ENCODE measurements at places on chromosomes 3 and 15.

GRCh38 chr3:71989165-71989564 is 204.2 kb upstream of the PROK2 start:
- DNase-seq = peak; percentile 47

DNA sequence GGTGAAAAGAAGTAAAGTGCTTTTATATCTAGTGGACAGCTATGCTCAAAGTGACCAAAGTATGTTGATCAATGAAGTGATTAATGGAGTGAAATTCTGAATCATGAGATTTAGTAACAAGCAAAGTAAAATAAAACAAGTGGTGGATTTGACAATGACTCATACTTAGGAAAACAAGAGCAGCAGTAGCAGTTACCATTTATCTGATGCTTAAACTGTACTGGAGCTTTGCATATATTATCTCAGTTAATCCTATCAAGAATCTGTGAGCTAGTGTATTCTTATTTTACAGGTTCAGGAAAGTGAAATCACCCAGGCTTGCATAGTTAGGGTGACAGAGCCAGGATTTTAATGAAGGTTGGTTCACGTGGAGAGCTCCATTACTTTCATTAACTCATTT is 50.6 kb upstream of the SPATA16 start:
- DNase-seq = peak; percentile 38

DNA sequence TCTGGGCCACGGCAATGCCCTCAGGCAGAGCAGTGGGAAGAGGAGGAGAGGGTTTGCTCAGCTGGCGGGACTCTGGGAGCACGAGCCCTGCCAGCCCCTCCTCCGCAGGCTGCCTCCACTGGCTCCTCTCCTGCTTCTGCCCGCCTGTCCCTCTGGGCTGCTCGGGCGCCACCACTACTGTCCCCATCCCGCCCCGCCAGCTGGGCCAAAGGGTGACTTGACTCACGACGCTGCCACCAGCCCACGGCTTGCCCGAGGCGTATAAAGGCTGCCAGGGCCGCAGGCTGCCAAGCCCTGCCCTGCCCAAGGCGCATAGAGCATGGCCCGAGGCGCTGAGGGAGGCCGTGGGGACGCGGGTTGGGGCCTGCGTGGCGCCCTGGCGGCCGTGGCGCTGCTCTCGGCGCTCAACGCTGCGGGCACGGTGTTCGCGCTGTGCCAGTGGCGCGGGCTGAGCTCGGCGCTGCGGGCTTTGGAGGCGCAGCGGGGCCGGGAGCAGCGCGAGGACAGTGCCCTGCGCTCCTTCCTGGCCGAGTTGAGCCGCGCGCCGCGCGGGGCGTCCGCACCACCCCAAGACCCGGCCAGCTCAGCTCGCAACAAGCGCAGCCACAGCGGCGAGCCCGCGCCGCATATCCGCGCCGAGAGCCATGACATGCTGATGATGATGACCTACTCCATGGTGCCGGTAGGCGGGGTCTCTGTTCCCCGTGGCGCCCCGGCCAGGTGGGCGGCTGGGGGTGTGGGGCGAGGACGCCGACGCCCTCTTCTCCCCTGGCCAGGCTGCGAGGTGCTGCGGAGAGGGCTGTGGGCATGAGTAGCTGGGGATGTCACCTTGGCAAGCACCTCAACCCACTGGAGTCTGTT is at the start of gene GLDN:
Gene GLDN, plus strand, starts transcription at position 290 of the 861 bp plus-strand sequence. Its CDS starts 30 bp downstream, at position 320.
- no peak for DNase-seq

DNA sequence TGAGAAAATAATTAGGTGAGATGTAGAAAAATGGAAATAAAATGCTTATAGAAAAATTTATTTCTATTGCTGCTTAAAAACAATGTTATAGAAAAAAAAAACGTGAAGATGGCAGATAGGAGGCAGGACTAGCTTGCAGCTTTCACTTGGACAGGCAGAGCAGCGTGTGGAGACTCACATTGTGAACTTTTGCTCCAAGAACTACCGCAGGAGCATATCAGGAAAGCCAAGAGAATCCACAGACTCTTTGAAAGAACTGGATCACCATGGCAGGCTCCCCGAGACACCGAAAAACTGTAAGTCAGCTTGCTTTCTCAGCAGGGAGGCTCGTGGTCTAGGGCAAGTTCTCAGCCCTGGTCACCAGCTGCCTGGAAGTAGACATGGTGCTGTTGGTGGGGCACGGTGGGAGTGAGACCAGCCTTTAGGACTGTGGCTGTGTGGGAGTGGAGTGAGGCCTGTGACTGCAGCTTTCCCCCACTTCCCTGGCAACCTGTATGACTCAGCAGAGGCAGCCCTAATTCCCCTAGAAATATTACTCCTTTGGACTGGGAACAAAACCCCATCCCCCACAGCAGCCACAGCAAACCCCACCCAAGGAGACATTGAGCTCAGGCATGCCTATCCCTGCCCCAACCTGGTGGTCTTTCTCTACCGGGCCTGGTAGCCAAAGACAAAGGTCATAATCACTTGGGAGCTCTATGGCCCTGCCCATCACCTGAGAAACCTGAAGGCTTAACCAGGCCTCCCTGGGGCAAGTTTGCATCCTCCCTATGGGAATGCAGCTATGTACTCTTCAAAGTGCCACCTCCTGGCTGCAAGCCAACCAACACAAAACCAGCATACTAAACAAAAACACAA is 22.8 kb downstream of the STRIT1 start:
- no peak for DNase-seq

DNA sequence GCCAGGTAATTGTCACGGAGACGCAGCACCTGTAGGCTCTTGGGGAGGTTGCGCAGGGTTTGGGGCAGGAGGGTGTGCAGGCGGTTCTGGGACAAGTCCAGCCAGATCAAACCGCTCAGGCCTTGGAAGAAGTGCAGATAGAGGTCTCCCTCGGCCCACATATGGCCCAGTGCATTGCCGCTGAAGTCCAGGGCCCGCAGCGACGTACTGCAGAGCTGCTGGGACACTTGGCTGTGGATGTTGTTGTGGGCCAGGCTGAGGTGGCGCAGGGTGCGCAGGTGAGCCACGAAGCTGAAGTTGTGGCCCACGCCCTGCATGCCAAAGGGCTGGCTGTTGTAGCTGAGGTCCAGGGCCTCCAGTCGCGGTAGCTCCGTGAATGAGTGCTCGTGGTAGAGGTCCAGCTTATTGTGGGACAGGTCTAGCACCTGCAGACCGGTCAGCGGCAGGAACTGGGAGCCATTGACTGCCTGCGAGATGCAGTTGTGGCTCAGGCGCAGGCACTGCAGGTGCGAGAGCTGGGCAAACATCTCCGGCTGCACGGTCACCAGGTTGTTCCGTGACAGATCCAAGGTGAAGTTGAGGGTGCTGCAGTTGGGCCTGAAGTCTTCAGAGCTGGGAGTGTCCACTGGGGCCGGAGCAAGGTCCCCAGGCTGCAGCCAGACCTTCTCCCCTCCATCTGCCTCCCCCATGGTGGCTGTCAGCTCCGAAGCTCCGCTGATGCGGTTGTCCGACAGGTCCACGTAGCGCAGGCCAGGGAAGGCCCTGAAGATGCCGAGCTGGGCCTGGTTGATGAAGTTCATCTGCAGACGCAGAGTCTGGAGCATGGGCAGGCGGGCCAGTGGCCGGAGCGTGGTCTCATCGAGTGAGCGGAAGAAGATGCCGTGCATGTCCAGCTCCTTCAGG is 2.9 kb downstream of the TLR9 start:
- no peak for DNase-seq

- DNase-seq = no peak
Measured at GRCh38 chr15:40069178-40070165, 30.5 kb upstream of the SRP14 start.

- peak; percentile 18 for DNase-seq
Measured at GRCh38 chr3:107897471-107898061, 193.3 kb downstream of the CD47 start.

GRCh38 chr3:7682822-7683229 is 818.8 kb upstream of the LMCD1 start:
- DNase-seq = no peak

DNA sequence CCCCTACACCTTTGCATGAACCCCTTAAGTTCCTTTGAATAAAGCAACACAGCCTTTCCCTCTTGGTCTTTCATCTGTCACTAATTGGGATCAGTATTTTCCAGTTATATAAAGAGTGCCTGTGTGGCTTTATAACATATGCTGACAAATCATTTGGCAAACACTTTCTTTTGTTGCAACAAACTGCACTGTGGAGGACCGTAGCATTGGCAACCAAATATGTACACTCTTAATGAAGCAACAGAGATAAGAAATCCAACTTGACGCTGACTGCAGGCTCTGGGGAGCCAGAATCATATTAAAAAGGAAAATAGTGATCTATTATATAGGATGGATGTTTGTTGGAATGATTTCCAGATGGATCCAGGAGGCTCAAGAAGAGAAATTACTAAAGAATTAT is 120.1 kb upstream of the PRICKLE2 start:
- DNase-seq = no peak

DNA sequence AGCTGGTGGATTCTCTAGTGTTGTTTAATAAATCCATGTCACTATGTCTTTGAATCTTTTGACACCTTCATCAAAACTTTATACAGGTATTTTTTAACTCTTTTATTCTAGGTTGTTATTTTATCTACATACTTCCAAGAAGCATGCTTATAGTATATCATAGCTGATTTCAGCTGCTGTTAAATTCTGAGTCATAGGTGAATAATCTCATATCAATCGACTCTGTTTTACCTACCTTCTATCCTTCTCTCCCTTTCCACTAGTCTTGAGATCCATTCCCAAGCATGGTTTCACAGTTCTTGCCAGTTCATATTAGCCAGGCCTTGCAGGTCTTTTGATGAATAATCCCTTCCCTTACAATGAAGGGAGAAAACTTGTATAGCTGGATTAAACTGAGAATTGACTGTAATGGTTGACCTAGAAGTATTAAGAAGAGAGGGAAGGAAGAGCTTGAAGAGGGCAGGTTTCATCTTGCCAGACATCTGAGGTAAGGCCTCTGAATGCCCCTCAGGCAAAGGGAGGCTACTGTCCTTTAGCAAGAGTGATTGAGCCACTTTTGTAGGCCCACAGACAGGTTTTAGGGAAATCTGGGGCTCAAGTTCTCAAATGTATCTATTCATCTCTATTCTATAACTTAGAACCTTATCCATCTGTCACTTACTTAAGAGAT is 146.4 kb downstream of the EPHA6 start:
- DNase-seq = no peak

- DNase-seq = no peak
Measured at GRCh38 chr3:119245778-119246177, 5.1 kb upstream of the B4GALT4 start.

DNA sequence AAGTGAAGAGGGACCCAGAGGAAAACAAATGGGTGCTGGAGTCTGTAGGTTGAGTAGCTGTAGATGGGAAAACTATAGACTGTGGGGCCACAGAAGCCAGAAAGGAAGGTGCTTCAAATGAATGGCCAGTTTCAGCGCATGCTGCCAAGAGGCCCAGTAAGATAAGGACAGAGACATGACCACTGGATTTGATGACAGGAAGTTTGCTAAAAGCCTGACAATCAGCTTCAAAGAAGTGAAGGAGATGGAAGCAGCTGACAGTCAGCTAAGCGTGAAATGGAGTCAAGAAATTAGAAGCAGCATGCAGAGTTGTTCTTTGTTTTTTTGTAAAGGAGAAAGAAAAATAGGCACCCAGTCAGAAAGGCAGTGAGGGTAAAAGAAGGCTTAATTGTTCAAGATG is 24.9 kb downstream of the TXNRD3 start:
- no peak for DNase-seq

- DNase-seq = no peak
Measured at GRCh38 chr3:168093790-168094189, 1.9 kb downstream of the GOLIM4 start.

- no peak for DNase-seq
Measured at GRCh38 chr15:98647774-98648653, at the start of gene IGF1R. Gene IGF1R (plus strand): TSS chr15:98648539. CDS start chr15:98649582, 1,043 bp downstream.

DNA sequence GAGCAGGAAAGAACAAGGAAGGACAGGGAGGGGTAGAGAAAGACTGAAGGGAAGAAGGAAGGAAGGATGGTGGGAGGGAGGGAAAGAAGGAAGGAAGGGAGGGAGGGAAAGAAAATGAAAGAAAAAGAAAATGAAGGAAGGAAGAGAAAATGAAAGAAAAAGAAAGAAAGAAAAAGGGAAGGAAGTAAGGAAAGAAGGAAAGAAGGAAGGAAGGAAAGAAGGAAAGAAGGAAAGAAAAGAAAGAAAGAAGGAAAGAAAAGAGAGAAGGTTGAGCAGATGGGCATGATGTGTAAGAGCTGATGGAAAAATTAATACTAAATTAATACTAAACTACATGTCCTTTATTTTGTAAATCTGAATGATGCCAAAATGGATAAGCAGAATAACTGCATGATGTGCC is 418.3 kb upstream of the CDIN1 start:
- no peak for DNase-seq

DNA sequence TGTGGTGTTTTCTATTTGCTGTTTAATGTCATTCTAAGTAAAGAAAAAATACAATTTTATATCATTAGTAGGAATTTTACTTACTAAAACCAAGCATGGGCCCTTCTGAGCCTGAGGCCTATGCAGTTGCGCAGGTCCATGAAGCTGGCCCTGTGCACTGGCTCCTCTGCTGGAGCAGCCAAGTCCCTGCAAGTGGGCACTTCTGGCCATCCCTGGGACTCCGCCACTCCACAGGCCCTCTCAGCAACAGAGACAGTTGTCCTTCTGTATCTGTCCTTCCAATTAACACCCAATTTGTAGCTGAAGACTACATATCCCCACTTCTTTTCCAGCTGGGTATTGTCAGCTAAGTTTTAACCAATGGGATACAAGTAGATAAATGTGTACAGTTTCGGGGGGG is 49.9 kb upstream of the RYK start:
- no peak for DNase-seq

GRCh38 chr3:28846971-28847478 is 433.8 kb upstream of the RBMS3 start:
- DNase-seq = no peak

- DNase-seq = no peak
Measured at GRCh38 chr3:46454606-46455005, 10.1 kb downstream of the LTF start.

GRCh38 chr3:86176445-86176784 is 814.5 kb downstream of the VGLL3 start:
- DNase-seq = no peak

DNA sequence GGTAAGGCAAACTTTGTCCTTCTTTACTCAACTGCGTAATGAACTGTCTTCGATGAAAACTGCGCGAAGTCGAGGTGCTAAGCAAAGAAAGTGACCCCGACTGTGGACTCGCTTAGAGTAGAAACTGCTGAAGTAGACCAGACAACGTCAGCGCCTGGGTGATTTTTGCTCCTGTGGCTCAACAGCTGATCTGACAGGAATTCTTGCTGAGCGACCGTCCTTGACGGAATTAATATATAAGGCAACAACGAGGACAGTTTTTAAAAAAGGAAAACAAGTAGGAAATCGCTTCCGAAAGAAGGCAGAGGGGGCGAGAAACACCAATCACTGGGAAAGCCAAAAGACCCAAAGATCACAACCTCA is 541 bp downstream of the RPS27L start:
- DNase-seq = no peak

Data from HS-5 (cell line).